NCI-H1092 (cell line): ENCODE measurements at places on chromosomes 12 and 14.
A peak's percentile ranks its signal among the peaks of the same experiment; 100 is the strongest.

DNA sequence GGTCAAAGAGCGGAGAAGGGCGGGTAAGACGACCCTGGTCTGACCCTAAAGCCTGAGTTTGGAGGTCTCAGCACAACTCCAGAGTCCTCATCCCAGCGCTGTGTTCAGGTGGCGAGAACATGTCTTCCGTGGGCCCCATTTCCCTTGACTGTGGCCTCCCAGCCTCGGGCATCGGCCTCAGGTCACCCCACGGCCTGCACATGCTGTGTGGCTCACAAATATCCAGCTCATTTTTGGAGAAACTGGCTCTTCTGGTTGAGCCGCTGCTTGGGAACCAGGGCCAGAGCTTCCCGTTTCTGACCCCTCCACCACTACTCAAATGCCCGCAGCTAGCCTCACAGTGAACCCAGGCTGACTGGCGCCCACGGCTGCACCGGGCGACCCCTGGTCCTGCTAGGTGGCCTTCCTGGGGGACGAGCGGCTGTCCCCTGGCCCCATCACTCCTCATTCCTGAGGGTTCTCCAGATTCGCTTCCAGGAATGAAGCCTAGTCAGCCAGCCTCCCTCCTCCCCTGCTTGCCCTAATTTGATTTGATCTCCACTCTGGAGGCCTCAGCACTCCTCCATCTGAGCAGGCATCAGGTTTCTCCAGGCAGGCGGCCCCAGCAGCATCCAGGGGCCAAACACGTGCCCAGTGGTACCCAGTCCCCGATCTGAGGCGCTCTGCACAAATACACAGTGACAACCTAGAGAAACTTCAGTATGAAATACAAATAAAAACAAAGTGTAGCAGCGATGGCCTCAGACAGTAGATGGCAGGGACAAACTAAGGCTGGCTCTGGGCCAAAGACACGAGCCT lies 4.7 kb downstream of the P2RX2 start:
- DNase-seq, result no peak

DNA sequence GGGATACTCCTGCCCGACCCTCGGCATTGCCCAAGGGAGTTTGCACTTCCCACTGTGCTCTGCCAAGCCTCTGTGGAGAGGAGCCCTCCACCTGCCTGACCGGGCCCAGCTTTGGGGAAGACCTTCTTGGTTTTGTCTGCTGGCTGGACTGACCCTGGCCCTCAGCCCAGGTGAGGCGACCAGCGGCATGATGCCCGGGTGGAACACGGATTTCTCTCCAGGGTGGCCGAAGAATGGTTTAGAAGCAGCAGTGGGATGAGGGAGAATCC lies 15.6 kb downstream of the ZBTB42 start:
- no peak for DNase-seq

GRCh38 chr14:72518809-72519377 lies 375.0 kb downstream of the DPF3 start:
- no peak for DNase-seq

- DNase-seq, result no peak
These were observed 3.0 kb downstream of the KIF5A start for GRCh38 chr12:57552835-57553313.

DNA sequence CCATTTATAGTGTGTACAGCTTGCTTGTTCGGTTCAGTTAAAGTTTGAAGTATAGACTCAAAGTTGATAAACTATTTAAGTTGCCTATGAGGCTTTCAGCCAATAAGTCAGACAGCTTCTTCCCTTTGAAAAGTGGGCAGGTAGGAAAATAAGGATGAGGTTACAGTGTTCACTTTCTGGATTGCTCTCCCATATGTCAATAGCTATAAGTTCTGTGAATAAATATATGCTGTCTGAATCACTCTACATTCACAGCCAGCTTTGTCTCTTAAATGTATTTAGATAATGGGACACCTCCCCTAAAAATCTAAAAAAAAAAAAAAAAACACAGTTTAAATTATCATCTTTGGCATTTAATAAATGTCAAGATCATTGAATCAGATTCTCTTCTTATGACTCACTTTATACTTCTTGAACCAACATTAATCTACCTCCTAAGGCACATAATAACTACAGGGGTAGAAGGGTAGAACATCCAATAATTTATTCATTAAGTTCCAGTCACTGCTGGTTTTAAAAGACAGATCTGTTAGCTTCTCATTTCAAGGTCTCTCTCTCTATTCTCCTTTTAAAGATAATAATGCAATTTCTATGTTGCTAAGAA lies 126.4 kb upstream of the PCED1B start:
- DNase-seq, result no peak

GRCh38 chr12:49974231-49974675 lies 1.5 kb downstream of the AQP6 start:
- peak; percentile 53 for DNase-seq

DNA sequence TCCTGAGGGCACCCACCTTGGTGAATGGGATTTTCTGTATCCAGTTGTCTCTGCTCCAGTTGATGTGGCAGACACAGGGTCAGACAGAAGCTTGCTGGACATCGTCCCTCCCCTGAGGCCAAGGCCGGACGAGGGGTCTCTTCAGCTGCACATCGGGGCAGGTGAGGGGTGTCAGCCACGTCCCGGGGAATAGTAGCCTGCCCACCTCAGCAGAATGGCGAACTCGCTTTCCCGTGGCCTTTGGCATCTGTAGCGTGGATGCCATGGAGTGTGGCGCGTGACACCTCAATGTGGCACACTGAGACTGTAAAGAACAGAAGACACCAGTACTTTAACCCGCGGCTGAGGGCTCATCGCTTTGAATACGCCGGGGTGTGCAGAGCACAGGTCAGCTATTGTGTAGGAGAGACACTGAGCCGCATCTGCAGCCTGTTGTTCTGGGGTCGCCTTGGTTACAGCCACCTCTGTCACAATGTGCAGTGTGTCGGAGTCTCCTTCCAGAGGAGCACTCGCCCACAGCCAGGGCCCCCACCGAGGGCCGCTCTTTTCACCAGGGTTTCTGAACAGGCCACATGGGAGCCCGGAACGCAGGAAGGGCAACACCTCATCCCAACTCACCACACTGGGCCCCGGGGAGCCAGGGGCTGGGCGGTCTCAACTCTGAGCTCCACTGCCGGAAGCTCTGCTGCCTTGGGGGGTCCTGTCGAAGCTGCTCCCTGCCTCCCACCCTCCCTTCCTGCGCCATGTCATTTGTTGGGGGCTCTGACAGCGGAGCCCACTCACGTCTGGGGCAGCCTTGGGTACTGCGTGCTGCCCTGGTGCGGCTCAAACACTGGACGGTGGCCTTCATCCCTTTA lies 77.0 kb downstream of the ADGRD1 start:
- DNase-seq, result no peak

GRCh38 chr12:599756-600155 lies 63.5 kb downstream of the NINJ2 start:
- DNase-seq, result no peak

DNA sequence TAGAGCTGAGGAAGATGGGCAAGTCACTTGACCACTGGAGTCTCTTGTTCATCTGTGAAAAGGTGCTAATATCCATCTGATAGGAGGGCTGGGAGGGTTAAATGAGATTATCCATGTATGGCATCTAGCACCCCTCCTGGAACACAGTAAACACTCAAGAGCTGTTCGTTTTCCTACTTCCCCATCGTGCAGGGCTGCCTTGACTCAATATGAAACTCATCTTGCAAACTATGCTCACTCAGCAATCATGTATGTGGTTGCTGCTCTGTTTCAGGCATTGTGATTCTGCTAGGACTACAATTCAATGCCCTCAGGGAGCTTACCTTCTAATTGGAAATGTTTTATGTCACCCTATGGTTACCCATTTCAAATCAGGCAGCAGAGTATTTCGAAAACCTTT lies 395.6 kb downstream of the BCAT1 start:
- no peak for DNase-seq

DNA sequence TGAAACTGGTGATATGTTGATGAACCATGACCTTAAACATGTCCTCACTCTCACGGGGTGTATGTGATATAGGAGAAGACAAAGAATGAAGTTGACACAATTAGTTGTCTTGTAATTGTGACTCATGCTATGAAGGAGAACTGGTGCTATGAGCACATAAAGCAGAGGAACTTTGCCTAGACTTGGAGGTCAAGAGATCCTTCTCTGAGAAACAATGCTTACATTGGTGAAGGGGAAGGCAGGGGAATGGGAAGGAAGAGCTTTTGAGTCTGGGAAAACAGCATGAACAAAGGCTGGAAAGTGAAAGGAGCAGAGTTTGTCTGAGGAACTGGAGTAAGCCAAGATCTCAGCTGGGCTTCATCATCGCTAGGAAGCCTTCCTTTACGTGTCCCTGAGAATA lies 83.2 kb downstream of the MYRFL start:
- no peak for DNase-seq

- DNase-seq, result no peak
These were observed 75.5 kb upstream of the CAND1 start for GRCh38 chr12:67193704-67194103.

- no peak for DNase-seq
These were observed 180.8 kb downstream of the ZFP36L1 start for GRCh38 chr14:68612049-68612448.

DNA sequence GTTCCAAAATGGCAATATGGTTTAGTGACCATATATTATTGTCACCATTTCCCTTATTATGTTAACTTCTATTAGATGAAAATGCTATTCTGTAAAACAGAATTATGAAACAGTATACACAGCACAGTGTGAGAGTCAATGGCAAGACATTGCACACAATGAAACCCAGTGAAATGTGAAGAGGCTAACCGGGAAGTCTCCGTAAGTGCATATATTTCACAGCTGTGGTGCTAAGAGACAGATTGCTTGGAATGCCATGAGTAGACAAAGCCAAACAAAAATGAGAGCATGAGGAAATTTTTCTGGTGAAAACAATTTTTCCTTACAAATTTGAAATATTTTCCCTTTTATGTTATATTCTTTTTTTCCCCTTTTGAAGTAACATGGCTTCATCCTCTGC lies 49.4 kb downstream of the DYRK2 start:
- DNase-seq, result no peak

- no peak for DNase-seq
These were observed 156.6 kb downstream of the TGFB3 start for GRCh38 chr14:75825147-75825592.

DNA sequence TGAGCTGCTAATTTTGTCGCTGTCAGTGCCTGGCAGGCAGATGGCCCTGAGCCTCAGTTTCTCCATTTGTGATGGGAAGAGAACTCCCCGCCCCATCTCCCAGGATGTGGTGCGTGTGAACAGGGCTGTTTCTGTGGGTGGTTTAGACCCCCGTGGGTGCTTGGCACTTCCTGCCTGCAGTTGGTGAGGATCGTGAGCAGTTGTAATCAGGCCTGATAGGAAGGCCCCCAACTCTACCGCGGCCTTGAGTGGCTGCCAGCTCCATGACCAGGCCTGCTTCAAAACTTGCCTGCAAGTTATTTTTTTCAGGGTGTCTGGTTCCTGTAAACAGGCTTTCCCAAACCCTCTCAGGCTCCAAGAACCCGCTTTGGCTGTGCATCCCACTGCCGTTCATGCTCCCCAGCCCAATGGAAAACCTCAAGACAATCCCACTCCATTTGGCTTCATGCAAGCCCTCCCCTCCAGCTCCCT lies 138.4 kb downstream of the ZFP36L1 start:
- DNase-seq, result no peak

GRCh38 chr12:11758087-11758486 lies 108.6 kb downstream of the ETV6 start:
- no peak for DNase-seq

GRCh38 chr14:81085596-81085995 lies 130.2 kb downstream of the TSHR start:
- no peak for DNase-seq

GRCh38 chr12:45726603-45727300 lies 2.8 kb upstream of the ARID2 start:
- DNase-seq, result peak; percentile 89

DNA sequence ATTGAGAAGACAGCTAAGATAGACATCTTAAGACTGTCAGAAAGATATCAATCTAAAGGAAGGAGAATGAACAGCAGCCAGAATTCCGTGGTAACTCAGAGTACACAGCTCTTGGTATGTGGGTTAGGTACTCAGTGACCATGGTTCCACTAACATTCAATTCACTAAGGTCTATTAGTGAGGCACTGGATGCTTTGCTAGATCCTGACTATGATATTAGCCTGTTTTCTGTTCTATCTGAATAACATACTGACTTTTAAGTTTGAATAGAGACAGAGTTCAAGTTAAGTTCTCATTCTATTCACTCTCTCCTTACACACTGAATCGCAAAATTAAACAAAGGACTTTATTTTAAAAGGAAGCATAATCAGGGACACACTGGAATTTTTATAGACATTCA lies 106.4 kb downstream of the PRKD1 start:
- DNase-seq, result no peak

GRCh38 chr14:96737881-96738280 lies 59.3 kb upstream of the VRK1 start:
- DNase-seq, result no peak

GRCh38 chr12:94122591-94122990 lies 25.8 kb upstream of the PLXNC1 start:
- DNase-seq, result no peak

DNA sequence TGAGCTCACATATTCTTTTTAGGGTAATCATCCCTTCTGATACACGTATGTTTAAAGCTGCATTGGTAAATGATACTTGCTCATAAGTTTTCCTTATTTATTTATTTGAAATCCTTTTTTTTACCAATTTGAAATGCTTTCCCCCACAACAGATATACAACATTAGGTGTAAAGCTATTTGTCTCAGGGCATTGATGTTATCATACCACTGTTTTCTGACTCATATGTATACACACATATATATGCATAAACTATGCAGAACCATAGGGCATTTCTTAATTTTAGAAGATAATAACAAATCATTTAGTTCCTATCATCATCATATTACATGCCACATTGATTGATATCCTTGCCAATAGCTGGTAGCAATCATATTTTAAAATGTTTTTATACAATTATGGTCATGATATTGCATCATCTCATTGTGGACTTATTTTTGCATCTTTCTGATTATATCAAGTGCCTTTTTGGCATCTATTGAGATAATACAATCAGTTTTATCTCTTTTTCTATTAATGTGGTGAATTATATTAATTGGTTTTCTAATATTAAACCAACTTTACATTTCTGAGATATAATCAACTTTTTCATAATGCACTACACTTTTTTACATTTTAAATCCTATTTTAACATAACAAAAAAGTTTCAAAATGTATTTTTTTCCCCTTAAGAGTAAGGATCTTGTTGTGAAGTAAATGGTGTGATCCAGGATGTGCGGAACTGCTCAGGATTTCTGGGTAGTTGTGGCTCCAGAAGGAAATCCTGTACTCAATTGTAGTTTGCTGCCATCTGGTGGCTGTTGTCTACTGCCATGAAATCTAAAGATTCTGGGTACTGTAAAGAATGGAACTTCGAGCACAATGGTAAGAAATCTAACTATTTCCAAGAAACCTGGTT lies 16.7 kb downstream of the OR9K2 start:
- DNase-seq, result peak; percentile 28

GRCh38 chr14:24843494-24843893 lies 206.5 kb downstream of the STXBP6 start:
- no peak for DNase-seq

- DNase-seq, result no peak
These were observed 141.3 kb upstream of the RASSF8 start for GRCh38 chr12:25817166-25817565.

DNA sequence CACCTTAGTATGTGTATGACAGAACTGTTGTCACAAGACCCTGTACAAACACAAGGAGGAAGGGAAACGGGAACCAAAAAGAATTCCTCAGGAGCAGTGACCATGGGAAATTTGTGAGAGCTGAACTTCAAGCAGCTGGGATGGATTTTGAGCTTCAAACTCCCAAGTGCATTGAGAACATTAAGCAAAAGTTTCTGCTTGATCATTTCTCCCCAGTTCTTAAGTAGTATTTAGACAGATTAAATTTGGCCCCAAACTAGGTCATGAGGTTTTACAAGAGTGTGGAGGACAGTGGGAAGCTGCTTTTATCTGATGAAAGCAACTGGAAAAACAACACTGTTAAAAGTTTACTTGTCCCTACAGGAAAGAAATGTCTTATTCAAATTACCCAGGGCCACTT lies 206.0 kb upstream of the DCN start:
- DNase-seq, result no peak
